ENCODE measurements at places on chromosomes 5 and 9. TPM values are rescaled to one million over a fixed set of nuclear protein-coding genes. Genes with fewer than 3 reads are reported as not detected.

GNA14 gene
- total RNA-seq, result 12.6 TPM

SLC28A3 gene
- not detected for total RNA-seq

SPINK6 gene
- total RNA-seq, result not detected

ENDOG gene
- 29.6 TPM for total RNA-seq

GADD45G gene
- not detected for total RNA-seq

- no peak for DNase-seq
Observed at GRCh38 chr9:91500509-91501014, 76.9 kb upstream of the NFIL3 start.

- DNase-seq, result no peak
Observed at GRCh38 chr5:109003928-109004327, 256.2 kb downstream of the FER start.

DNA sequence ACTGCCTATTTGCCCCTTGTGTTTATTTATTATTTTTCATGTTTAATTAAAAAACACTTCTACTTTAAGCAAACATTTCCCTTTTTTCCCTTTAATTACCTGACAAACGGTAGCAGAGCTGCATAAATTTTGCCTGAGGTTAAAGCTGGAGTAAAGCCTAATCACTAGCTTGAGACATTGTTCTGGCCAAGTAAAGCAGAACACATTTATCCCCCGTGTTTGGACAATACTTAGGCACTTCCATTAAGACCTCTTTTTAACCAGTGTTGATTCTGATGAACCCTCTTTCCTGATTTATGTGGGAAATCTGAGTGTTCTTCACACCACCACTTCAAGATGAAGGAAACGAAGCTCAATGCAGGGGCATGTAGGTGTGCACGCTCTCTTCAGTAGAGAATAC lies 54.5 kb downstream of the BNC2 start:
- no peak for DNase-seq

- DNase-seq, result no peak
Observed at GRCh38 chr5:164301708-164302107, 796.3 kb downstream of the MAT2B start.

DNA sequence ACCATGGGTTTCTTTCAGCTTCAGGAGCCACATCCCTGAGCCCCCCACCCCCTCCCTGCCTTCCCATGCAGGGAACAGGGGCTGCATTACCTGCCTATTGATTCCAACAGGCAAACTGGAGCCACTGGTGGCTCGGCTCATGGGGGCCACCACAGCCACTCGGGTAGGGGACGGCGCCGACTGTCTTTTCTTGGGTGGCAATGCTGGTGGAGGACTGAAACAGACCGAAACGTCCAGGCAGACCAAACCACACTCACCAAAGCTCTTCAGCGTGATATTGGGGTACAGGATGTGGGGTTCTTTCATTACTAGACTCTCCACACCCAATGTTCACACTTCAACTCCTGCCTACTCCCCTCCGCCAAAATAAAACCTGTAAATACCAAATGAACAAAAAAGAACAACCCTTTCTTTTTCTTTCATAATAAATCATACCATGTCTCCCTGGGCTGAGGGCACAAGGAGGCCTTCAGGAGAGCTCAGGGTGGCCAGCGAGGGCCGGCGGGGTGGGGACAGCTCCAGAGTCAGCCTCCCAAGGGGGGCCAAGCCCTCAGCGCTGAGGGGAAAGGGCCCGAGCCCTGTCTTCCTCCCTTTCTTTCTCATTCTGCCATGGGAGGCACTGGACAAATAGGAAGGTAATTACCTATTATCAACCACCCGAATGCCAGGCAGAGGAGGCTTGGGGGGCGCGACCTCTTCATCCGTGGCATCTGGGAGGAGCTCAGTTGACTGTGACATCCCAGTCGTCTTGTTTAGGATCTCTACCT lies 83.3 kb downstream of the PRRT1B start:
- no peak for DNase-seq

- peak; percentile 54 for DNase-seq
Observed at GRCh38 chr9:133347515-133347984, 381 bp downstream of the MED22 start.

GRCh38 chr5:169832845-169833244 lies 147.4 kb downstream of the INSYN2B start:
- DNase-seq, result no peak

DNA sequence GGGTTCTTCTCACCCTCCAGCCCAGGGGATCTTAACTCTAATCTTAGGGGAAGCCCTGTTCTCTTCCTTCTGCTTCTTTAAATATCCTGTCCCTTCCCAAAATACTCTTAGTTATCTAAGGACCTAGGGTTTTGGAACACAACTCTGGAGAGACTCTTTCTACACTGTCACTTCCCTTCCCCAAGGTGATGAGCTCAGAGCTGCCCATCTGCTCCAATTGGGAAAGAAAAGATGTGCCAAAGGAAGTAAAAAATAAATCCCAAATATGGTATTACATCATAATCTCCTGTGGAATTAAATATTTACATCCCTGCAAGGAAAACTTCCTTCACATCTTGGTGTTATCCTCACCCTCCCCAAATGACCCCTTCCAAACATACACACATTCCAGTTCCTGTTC lies 291.2 kb downstream of the EPB41L4A start:
- DNase-seq, result no peak
